Osteocyte (in vitro differentiated cells): ENCODE measurements at places on chromosomes 6 and 20. TPM values are rescaled to one million over a fixed set of nuclear protein-coding genes. Genes with fewer than 3 reads are reported as not detected.

RBCK1 gene
- 103 and 119 TPM in 2 replicates for total RNA-seq

PDE10A gene
- 7.3 and 9.8 TPM in 2 replicates for total RNA-seq

LZTS3 gene
- 6.6 and 6.9 TPM in 2 replicates for total RNA-seq

OPRM1 gene
- not detected in 2 replicates for total RNA-seq

DNA sequence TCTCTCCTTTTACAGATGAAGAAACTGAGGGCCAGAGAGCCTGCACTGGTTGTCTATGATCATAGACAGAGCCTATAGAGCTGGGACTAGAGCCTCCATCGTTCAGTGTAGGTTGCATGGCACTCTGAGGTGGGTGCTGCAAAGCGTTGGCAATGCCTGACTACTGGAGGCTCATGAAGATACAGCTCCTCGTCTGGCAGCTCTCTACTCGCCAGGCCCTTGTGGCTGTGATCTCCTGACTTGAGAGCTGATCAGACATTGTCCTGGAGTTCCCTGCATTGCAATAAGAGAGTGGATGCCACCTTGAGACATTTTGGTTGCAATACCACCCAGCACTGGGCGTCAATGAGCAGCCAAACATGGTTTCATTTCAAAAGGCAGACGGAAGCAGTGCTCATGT is 270.1 kb upstream of the ARID1B start:
- H3K27ac ChIP-seq: no peak overlapping the region
- H3K4me3 ChIP-seq: no peak overlapping the region
- H3K36me3 ChIP-seq: no peaks in the 10 kb centered on the region
- no peaks in the 10 kb centered on the region for H3K4me1 ChIP-seq
- DNase-seq: no peak
